Fibroblast of skin of back (primary cell): ENCODE measurements at places on chromosomes 6 and 20.

GRCh38 chr6:8499540-8499939 is 64.2 kb upstream of the SLC35B3 start:
- peak; percentile 10 for DNase-seq

GRCh38 chr6:26328265-26328844 is 36.6 kb upstream of the BTN3A2 start:
- DNase-seq = peak; percentile 30

- DNase-seq = no peak
Measured at GRCh38 chr20:24273251-24273650, 196.2 kb upstream of the SYNDIG1 start.

GRCh38 chr6:99614430-99615186 is 8.0 kb downstream of the PRDM13 start:
- no peak for DNase-seq

DNA sequence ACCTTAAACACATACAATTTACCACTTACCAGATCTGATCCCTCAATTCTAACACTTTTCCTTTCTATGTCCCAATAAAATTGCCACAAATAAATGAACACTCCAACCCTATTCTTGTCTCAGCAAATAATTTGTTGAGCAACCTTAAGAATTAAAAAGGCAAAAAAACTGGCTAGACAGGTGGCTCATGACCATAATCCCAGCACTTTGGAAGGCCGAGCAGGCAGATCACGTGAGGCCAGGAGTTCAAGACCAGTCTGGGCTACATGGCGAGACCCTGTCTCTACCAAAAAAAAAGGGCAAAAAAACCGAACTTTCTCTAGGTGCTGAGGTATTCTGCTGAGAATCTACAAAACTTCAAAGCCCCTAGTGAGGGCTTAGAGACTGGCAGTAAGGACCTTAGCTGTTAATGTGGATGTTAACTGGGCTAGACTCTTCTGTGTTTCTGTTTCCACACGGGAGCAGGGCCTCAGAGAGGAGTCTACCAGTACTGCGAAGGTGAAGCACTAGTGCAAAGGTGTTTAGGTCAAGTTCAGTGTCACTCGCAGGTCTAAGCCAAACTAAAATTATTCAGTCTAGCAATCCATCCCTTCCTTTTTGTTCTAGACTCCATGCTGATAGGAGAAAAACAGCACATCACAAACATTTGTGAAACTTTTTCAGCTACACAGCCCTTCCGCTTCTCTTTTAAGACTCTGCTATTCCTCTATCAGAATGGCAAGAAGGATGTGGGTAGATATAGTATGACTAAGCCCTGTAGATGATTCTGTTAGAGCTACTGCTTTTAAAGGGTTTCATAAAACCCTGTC is 2.6 kb downstream of the FASTKD5 start:
- DNase-seq = no peak

DNA sequence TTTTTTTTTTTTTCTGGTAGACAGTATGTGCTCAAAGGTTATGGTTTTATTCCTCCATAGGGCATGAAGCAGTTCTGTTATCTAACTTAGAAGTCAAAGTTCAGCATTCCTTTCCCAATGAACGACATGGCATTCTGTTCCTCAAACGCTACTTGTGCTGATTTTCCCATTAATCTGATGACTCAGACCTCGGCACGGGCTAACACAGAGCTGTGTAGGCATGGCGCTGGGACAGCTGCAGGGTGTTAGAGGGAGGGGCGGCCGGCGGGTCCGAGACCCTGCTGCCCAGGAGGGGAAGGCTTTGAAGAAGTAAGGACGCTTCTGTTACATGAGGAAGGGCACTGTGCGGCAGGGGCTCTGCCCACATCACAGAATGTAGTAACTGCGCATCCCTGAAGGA is 93.6 kb upstream of the AGPAT4 start:
- no peak for DNase-seq
